ENCODE measurements at places on chromosomes 3 and 15.

- no peak for DNase-seq
These were observed 17.6 kb downstream of the PODXL2 start for GRCh38 chr3:127646501-127647046.

GRCh38 chr3:112115806-112116383, 17.2 kb downstream of the GCSAM start:
- DNase-seq: peak; percentile 60

GRCh38 chr15:39130556-39131379, 450.1 kb upstream of the THBS1 start:
- DNase-seq: no peak

DNA sequence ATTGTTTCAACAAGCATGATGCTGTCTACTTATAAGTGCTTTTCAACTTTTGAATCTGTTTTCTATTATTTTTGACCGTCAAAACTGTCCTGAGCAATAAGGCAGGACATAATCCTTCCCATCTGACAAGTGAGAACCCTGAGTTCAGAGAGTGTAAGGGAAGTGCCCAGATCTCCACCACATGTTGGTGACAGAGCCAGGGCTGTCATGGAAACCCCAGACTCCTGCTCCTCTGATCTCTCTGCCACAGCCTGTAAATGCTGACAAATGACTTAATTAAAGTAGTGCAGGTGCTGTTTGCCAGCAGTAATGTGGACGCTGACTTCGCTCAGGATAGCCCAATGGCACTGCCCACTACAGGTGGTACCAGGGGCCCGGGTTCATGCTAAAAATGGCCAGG, 40.3 kb downstream of the SPSB4 start:
- no peak for DNase-seq

GRCh38 chr15:87047203-87047965, 967.7 kb downstream of the AGBL1 start:
- DNase-seq: no peak

- DNase-seq: no peak
These were observed 3.6 kb downstream of the ACTC1 start for GRCh38 chr15:34791701-34792100.

DNA sequence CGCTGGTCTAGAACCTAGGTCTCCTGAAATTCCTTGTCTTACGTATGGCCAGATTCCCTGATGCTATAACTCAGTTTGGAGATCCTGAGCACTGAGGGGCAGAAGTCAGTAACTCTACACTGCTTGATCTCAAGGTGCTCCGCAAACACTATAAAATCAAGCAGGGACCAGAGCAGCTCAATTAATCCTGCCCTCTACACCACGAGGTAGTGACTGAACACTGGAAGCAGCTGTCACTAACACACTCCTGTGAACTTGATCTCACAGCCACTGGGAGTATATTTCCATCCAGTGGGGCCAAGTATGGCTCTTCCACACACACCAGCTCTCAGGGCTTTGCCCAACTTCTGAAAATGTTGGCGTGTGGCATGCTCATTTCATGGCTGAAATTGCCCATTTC, 51.0 kb downstream of the EDEM1 start:
- DNase-seq: no peak

DNA sequence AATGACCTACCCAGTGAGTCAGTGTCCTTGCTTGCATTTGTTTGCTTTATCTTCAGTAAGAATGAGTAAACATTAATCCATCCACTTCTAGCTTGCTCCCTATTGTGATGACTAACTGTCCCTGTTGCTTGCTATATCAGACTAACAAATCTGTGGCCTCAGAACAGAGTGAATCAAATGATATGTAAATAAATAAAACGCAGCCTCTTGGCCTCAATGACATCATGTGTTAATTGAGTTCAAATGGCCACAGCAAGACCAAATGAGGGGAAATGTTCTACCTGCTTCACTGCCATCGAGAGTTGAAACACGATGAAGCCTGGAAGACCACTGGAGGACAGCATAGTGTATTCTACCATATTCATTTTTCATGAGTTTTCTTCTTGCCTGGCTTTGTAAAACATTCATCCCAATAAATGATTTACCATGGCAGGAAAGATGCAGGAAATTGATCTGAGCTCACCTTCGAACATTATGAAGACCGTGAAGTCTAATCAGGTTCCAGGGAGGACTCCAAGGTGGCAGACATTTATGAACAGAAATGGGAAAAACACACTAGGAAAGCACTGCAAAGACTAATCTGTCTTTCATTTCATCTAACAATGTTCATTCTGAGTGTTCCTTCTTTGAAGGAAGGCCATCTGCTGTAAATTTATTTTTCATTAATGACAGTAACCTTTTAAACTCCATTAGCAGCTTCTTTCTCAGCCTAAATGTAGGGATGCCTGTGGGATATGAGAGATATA, 1144.5 kb downstream of the TUSC7 start:
- no peak for DNase-seq

DNA sequence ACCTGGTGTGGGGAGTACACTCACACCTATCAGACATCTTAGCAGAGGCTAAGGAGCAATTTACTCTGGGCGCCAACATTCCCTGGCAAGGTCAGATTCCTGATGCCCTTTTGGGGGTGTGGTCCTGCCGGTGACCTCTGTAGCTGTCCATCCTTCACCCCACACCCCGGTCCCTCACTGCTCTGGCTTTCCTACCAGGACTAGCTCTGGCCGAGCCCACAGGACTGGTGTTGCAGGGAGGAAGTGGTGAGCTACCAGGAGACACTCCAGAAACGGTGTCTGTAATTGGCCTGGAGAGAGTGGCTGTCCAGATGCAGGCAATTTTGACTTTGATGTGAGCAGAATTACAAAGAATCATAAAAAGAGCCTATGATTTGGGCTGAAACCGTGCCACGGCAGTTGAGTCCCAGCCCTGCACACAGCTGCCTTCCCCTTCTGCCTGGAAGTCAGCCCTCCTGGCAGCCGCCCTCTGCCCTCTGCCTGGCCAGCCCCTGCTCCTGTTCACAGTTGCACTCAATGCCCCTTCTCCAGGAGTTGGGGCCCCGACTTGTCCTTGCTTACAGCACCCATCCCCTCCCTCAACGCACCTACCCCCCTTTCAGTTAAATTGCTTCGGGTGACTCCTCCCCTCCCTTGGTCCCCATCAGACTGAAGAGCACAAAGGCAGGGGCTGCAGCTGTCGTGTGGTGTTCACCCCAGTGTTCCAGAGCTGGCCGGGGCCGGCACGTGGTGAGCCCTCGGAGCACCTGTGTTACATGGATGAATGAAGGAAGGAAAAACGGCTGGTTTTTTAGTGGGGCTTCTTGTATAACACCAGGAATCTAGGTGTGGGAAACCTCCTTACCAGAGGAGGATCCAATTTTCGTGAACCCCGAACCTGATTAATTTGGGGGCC, 80.2 kb upstream of the TPM1 start:
- DNase-seq: no peak

GRCh38 chr15:81962482-81962881, 83.3 kb downstream of the MEX3B start:
- DNase-seq: no peak

DNA sequence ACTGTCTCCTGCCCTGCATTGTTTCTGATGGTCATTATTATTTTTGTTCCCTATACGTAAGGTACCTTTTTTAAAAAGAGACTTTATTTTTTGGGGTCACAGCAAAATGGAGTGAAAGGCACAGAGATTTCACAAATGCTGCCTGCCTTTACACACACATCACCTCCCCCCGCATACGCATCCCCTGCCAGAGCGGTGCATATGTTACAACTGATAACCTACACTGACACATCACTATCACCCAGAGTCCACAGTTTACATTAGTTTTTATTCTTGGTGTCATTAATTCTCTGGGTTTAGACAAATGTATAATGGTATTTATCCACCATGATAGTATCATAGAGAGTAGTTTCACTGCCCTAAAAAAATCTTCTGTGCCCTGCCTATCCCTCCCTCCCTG, 43.6 kb upstream of the KLF13 start:
- DNase-seq: no peak

DNA sequence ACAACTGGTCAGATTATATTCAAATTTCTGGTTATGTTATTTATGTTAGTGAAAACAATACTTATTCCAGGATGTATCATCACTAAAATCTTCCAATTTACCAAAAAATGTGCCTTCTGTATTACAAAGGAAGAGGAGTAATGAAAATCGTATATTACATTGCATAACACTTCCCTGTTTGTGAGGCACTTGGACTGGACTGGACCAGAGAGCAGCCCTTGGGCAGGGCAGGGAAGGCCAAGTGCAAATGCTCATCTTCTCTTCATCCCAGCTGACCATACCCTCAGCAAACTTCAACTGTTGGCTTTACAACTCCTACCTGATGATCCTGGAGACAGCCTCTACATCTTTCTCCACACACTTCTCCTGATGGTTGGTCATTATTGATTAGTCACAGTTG, 285.7 kb upstream of the MME start:
- no peak for DNase-seq

DNA sequence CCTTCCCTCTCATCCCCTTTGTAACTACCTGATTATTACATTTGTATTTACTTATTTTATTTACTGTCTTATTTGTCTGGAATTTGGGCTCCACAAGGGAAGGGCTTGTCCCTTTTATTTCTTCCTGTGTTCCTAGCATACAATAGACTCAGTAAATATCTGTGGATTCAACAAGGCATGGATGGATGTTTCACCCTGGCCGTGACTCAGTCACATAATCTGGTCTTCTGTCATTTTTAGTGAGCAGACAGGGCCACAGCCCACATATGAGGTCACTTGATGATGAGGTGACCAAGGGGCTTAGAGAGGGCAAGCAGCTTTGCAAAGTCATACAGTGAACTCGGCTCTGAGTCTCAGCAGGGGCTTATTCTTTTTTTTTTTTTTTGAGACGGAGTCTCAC, 7.8 kb upstream of the DAG1 start:
- no peak for DNase-seq

DNA sequence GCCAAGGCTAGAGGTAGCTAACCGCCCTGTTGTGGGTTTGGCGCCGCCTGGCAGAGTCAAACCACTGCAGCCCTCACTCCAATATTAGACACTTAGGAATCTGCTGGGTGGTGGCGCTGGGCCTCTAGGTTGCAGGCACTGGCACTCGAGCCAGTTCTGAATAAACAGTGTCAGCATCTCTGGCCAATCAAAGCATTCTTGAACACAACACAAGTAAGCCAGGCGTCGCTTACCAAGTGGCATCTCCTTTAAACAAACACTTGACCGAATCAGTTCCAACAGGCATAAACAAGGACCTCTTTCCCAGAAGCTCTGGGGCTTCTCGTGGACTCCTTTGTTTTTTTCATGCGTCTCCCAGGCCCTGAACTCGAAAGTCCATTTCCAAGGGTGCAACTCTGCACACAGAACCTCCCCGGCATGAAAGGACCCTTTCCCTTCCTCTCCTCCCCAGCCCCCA, 82.3 kb downstream of the LRIG1 start:
- DNase-seq: no peak

GRCh38 chr3:155420406-155420805, 126.9 kb upstream of the STRIT1 start:
- no peak for DNase-seq

DNA sequence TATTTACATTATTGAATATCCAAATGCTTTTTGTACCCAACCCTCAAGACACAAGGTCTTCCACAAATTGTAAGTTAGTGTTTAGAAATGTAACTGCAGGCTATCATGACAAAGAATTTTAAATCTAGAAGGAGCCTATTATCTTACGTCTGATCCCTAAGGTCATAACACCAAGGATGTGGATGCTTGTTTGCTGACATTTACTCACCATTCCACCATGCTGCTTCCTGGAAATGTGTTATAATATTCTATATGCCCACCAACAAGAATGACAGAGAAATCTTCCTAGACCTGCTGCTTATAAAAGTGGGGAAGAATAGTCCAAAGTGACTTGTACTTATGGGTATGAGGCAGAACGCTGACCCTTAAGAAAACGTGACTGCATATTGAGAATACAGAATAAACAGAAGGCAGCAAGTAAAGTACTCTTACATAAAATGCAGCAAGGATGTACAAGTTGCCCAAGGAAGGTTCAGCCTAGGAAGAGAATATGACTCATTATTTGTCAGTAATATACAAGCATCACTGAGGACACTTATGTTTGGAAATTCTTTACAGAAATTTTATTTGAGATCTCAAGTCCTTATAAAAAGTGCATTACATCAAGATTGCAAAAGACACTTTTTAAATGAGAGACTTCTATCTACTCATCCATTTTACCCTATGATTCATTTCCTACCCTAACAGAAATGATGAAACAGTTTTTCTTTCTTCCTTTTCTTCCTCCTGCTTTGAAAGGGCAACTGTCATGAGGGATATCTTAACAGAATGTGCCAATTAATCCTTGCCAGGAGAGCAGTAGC, 59.6 kb downstream of the ESYT3 start:
- no peak for DNase-seq

DNA sequence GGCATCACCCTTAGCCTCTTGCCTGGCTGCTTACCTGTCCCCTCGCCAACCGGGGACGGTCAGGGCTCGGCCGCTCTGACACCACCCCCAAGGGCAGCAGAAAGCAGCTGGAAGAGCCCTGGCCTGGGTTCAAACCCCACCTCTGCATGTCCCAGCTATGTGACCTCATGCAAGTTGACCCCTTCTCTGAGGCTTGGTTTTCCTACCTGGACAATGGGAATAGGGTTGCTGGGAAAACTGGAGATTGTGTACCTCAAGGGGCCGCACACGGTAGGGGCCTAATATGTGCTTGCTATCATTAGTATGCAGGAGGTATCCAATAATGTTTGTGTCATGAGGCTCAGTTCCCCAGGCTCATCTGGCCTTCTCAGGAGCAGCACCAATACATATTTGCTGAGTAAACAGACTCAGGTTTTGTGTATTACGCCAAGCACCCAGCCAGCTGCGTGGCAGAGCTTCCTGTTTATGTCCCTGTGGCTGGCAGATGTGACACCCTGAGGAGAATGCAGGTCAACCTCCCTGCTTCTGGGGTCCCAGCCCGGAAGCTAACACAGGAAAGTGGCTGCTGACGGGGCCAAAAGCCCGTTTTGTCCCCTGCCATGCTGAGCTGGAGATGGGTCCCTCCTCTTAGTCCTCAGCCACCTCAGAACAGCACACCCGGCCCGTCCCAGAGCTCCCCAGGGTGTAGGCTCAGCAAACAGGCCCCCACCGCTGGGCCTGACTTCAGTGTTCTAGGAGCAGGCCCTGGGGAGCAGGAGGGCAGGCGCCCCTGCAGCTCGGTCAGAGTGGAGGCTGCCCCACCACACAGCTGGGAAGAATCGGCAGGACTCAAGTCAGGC, 29.7 kb downstream of the PLXND1 start:
- peak; percentile 98 for DNase-seq

GRCh38 chr15:52281085-52282035, 14.2 kb downstream of the MYO5C start:
- no peak for DNase-seq

GRCh38 chr15:54638666-54639065, 558.1 kb downstream of the RSL24D1 start:
- no peak for DNase-seq

DNA sequence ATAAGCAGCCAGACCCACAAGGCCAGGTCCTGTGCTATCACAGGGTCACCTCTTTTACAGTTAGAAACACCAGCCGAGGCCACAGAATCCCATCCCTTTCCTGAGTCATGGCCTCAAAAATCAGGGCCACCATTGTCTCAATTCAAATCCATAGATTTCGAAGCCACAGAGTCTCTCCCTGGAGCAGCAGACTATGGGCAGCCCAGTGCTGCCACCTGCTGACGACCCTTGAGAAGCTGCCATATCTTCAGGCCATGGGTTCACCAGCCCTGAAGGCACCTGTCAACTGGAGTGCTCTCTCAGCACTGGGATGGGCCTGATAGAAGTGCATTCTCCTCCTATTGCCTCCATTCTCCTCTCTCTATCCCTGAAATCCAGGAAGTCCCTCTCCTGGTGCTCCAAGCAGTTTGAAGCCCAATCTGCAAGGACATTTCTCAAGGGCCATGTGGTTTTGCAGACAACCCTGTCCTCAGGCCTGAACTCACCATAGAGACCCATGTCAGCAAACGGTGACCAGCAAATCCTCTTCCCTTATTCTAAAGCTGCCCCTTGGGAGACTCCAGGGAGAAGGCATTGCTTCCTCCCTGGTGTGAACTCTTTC, 39.6 kb downstream of the TGM4 start:
- peak; percentile 69 for DNase-seq
